IMR-90 (cell line): ENCODE measurements at places on chromosomes 2 and 18. TPM values are rescaled to one million over a fixed set of nuclear protein-coding genes. Genes with fewer than 3 reads are reported as not detected.

GRCh38 chr2:226151157-226151556, 648.5 kb downstream of the IRS1 start:
- peak; percentile 10 for DNase-seq

DNA sequence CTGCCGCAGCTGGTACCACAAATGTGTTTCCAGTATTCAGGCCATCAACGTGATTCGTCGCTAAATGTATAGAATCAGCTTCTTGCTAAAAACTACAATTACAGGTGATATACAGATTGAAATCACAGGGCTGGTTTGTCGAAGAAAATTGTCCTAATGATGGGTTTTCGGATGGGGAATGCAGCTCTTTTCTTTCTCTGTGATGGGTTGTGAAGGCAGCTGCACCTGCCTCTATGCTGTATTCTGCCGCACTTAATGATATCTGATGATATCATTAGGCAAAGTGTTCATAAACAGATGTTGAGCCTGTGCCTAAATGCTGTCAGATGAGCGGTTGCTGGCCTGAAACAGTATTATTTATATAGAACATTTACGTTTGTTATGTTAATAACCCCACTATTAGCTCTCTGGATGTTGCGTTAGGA, 218.1 kb downstream of the ARHGAP15 start:
- no peak for DNase-seq

- no peak for DNase-seq
These were observed 409.8 kb downstream of the ZNF521 start for GRCh38 chr18:24942144-24942543.

- DNase-seq: no peak
These were observed 350.4 kb upstream of the PKDCC start for GRCh38 chr2:41697389-41697788.

- peak; percentile 24 for DNase-seq
These were observed 862.9 kb upstream of the ACVR2A start for GRCh38 chr2:146981921-146982320.

GRCh38 chr2:219246559-219246958, 1.3 kb downstream of the STK16 start:
- DNase-seq: no peak

- peak; percentile 94 for DNase-seq
These were observed 486.0 kb downstream of the ERBB4 start for GRCh38 chr2:212052412-212053159.

DNA sequence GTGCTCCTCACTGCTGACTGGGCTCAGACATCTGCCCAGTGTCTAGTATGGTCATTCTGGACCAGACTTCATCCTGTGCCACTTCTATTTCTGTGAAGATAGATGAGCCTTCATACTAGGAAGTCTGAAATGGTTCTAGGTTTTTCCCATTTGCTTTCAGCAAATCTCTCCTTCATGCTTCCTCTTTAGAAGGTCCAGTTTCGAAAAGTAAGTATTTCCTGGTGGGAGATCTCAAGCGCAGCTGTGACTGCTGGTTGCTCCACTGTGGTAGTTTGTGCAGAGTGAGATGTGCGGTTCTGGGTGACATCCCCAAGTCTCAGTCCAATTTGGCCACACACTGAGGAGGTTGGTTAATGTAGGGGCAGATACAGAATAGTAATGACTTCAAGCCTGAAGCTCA, 14.4 kb downstream of the IL36B start:
- no peak for DNase-seq

- DNase-seq: no peak
These were observed 4.5 kb downstream of the RTN4 start for GRCh38 chr2:55045780-55046179.

GRCh38 chr2:16280081-16280480, 339.7 kb downstream of the MYCN start:
- DNase-seq: no peak

DNA sequence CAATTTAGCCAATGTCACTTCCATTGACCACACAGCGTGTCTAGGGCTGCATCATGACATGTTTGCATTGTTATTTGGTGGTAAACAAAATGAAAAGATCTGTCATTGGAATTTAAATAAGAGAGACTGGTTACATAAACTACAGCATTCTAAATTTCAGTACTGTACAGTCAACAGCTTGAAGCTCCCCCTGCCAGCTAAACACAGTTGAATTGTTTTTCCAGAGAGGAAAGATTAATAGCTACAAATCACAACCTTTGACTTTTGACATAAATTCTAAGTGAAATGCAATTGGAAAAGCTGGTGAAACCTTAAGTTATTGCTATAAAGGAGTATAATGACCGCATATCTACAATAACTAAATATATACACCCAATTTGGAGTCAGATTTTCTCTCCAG, 1600.0 kb upstream of the ACVR2A start:
- no peak for DNase-seq

GRCh38 chr18:35334212-35334611, 10.0 kb downstream of the ZNF24 start:
- DNase-seq: no peak

DNA sequence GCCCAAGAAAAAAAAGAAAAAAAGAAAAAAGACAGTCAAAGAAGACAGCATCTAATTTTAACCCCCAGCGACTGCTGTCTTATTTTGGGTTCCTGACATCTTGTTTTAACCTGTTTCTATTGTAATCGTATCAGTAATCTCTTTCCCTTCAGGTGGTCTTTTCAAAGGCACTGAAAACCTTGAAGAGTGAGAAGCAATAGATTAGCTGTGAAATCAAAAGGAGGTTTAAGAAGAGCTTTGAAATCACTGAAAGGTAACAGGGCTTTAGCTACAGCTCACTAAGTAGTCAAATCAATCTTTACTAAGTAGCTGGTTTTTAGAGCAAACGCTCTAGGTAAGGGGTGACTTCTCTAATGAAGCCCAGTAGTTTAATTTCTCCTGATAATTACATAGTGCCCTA, 5.4 kb upstream of the TANC1 start:
- DNase-seq: no peak

Gene COPS9
- 309 and 459 TPM in 2 replicates for polyA plus RNA-seq

Gene CCDC85A
- polyA plus RNA-seq: 1.1 and 1.5 TPM in 2 replicates
